ENCODE measurements at places on chromosomes 12 and 14.

DNA sequence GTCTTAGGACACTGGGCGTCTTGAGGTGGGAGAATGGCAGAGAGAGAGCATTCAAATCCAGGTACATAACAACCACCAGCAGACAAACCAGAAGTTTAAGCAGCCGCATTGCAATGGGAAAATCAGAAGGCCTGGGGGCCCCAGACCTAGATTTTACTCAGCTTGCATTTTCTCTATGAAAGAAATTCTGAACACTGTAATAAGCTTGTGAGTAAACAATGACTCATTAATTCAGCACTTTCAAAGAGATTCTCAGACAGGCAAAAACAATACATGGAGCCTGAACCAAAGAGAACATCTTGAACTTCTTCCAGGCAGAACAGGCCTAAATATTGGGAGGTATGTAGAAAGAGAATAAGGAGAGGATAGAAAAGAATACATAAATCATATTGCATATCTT is 69.8 kb upstream of the IFNG-AS1 start:
- no peak for DNase-seq

GRCh38 chr12:78101946-78102635 is 271.4 kb downstream of the NAV3 start:
- DNase-seq, result no peak

DNA sequence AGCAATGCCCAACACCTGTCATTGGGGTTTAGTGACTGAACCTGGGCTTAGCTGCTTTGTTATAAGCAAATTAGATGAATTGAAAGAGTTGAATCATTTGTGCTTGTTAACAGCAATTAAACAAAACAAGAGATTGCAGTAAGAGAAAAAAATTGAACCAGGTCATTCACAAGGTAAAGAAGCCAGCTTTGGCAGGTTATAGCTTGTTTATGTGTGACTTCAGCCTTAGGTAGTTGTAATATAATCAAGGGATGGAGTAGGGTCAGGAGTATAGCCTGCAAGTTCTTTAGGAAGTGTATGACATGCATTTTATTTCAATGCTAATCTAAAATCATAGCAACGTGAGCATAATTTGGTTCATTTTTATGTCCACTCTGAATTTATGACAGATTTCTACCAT is 63.4 kb upstream of the PLEKHG3 start:
- no peak for DNase-seq

- DNase-seq, result no peak
Observed at GRCh38 chr14:23776296-23776695, 140.1 kb downstream of the DHRS2 start.

DNA sequence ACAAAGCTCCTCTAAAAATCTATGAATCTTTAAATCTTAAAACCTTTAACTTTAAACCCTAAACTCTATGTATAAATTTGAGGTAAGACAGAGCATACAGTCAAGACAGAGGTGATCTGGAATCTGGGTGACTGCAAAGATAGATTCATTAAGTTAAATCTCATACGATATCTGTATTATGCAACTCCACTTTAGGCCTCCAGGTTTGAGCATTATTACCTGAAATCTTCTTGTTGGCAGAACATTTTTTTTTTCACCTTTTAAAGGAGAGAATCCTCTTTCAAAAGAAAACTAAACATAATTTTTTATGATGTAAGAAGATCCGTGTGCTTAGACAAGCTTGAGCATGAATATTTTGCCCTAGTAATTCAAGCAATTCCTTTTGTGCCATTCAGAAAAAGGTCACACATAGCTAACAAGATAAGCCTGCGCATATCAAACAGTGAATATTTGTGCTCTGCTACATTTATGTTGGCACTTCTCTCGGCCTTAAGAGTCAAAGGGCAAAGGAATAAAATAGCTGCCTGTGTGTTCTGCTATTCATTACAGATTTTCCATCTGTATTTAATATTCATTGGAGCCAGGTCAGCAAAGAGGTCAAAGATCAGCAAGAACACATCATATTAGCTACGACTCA is 163.3 kb downstream of the TMTC3 start:
- DNase-seq, result no peak

DNA sequence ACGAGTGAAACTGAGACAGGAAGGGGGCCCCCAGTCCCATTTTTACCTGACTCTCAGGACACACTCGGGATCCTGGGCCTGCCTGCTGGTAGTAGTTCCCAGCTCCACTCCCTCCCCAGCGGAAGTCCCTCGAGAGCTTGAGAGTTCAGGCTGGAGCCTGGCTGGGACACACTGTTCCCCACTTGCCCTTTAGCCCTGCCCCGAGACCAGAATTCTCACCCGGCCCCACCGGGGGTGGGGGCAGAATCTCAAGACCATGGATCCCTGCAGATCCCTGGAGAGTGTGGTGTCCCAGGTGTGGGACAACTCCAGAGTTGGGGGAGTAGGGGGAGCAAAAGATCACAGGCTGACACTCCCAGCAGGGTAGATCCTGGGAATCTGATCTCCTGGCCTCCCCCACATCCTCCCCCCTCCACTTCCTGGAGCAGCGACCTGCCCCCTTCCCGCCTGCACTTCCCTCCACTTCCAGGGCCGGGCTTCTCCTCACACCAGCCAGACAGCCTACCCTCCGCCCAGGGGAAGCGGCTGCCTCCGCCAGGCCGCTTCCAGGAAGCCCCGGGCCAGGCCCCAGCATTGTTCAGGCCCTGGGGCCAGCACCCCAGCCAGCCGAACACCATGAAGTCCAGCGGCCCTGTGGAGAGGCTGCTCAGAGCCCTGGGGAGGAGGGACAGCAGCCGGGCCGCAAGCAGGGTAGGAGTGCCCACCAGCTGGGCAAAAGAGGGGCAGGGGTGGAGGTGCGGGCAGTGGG is at the start of gene TNS2:
Gene TNS2, plus strand, starts transcription at position 495 of the 748 bp plus-strand sequence. Its CDS starts 121 bp downstream, at position 616.
- no peak for DNase-seq

- DNase-seq, result no peak
Observed at GRCh38 chr12:42780671-42781070, 191.1 kb upstream of the PRICKLE1 start.

DNA sequence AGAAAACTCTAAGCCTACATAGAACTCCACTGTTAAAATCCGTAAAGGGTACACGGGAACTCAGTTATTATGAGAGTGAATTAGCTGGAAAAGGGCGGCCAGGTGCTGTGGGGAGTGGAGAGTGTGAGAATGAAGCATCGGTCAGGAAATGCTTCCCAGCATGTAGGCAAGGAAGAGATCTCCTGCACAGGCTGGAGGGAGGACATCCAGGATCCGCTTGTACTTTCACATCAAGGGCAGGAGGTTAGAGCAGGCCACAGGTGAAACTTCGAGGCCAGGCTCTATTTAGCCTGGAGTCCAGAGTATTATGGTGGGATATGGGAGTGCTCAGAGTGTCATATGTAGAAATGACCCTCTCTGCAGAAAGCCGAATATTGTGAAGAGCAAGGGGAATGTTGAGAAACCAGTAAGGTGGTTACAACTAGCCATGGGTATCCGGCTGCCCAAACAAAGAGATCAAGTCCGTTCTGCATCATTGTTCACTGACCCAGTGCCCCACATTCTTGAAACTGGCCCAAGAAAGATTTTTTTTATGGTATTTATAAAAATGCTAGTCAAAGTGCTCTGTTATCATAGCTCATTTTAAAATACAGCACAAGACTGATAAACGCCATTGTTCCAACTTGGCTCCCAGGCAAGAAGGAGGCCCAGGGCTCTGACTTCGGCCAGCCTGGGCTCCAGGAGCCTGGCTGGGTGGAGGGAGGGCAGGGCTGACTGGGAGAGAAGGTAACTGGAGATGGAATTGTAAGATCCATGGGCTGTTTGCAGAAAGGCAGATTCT is 79.4 kb upstream of the HIF1A start:
- no peak for DNase-seq

DNA sequence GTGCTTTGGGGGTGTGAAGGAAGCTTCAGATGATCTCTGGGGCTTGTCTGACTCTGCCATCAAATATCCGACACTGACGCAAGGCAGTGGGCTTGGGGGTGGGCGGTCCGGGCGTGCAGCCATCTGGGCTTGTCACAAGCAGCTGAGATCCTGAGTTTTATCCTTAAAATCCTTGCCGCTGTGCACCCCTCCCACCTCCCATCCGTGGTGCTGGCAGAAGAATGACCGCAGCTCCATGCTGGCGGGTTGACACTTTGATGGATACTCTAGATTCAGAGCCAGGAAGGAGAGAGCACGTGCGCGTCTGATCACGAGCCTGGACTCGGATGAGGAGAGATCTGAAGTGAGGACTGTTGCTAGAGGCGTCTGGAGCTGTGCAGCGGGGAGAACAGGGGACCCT is 3.0 kb downstream of the ZFYVE21 start:
- DNase-seq, result no peak

DNA sequence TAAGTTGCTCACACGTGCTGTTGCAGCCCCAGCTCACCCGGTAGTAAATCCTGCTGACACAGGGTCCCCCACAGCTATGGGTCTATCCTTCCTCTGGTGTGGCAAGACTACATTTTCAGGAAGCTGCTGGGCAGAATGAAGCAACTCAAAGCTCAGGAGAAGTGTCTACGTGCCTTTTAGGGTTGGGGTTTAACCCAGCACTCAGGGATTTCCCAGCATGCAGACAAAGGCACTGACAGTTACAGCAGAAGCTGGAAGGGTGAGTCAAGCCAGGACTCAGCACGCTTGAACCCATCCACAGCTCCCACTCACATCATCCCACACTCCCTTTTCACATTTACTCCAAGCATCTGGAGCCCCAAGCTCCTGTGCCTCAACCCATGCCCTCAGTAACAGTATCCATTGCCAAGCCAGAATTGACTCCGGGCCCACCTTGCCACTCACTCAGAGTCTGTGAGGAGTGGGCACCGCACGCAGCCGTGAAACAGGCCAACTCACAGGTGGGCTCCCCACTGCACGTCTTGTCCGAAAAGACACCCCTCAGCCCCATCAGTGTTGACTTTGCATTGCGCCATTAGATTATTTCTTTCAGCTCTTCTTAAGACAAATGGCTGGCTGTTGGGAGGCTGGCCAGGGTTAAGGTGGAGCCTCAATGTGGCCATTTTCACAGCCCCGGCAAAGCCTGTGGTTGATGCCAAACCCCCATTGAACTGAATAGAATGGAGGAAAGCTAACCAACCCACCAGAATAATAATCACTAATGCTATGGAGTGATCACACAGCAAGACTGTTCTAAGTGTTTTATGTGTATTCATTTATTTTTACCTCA is 59.6 kb downstream of the ZFP36L1 start:
- DNase-seq, result peak; percentile 15

- no peak for DNase-seq
Observed at GRCh38 chr12:49428793-49429192, 61.5 kb downstream of the SPATS2 start.

GRCh38 chr14:60931218-60931617 is 49.7 kb downstream of the TRMT5 start:
- DNase-seq, result no peak

GRCh38 chr12:113781415-113782198 is 184.5 kb downstream of the RBM19 start:
- no peak for DNase-seq

DNA sequence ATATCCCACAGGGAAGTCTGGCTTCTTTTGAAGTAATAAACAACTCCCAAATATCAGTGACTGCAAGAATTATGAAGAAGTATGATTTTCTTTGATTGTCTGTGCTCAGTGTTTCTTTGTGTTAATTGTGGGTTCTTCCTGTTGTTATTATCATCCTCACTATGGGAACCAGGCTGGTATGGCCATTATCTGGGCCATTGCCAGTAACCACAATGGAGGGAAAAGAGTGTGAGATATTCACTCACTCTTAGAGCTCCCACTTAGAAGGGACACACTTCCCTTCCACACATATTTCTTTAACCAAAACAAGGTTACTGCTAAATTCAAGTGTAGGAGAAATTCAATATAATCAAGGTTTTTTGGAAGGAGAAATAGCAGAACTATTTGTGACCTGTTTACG is 503.7 kb downstream of the SLC6A15 start:
- no peak for DNase-seq

GRCh38 chr12:15227004-15227679 is 5.9 kb upstream of the RERG start:
- peak; percentile 16 for DNase-seq

DNA sequence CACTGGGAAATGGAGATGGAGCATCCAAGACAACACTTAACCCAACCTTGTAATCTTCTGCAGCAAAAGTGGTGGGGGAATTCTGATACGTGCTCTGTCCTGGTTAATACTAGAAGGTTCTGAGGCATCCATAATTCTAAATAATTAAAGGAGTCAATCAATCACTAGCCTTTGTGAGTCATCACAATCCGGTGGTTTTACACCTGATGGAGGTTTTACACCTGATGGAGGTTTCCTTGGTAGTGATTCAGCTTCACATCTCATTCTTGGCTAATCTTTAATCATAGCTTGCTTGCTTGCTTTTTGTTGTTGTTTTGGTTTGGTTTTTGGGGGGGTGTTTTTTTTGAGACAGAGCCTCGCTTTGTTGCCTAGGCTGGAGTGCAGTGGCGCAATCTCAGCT is 343.4 kb downstream of the DPF3 start:
- DNase-seq, result no peak

DNA sequence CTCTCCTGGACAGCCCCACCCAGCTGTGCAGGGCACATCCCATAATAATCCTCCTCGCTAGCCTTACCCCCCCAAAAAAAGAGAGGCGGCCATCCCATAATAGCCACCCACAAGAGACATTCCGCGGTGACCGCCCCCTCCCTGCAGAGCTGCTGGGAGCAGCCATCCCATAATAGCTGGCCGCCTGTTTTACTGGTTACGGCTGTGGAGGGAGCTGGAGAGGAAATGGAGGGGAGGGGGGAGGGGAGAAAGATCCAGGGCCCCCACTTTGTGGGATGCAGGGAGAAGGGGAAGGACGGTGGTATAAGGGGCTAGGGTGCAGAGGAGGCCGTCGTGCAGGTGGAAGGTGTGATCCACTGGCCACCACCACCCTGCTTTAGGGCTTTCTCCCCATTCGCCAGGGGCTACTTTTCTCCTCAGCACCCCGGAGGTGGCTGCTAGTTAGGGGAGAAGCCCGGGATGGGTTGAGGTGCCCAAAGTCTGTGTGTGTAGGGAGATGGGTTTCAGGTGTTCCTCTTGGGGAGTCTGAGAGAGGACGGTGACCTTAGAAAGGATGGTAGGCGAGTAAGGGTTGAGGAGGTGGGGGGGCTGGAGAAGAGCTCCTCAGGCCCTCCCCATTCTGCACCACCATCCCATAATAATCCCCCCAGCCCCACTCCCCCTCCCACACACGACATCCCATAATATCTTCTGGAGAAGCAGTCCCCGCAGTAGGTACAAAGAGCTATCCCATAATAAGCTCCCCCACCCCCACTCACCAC is 6.0 kb upstream of the CHD4 start:
- DNase-seq, result no peak

DNA sequence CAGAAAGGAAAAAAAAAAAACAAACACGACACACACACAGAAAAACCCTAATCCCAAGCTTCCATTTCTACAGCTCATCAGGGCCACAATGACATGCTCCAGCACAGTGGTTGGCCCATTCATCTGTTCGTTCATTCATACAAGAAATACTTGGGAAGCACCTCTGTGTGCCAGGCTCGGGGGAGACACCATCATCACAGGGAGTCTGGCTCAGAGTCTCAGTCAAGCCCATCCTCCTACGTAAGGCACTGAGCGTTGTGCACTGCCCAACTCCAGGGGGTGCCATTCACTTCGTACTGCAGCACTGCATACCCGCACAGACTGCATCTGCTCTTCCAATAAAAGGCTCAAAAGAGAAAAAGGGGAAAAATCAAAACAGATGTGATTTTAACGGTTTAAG is 15.3 kb downstream of the VPS37B start:
- DNase-seq, result no peak

GRCh38 chr14:79516009-79516408 is 695.3 kb downstream of the DIO2 start:
- DNase-seq, result no peak

GRCh38 chr14:23208324-23208723 is 24.9 kb upstream of the SLC7A8 start:
- no peak for DNase-seq
